ENCODE measurements at places on chromosomes 2 and 18.

- peak; percentile 53 for DNase-seq
Measured at GRCh38 chr2:15142069-15142689, 419.0 kb downstream of the NBAS start.

- no peak for DNase-seq
Measured at GRCh38 chr2:62406573-62407043, 99.4 kb downstream of the TMEM17 start.

DNA sequence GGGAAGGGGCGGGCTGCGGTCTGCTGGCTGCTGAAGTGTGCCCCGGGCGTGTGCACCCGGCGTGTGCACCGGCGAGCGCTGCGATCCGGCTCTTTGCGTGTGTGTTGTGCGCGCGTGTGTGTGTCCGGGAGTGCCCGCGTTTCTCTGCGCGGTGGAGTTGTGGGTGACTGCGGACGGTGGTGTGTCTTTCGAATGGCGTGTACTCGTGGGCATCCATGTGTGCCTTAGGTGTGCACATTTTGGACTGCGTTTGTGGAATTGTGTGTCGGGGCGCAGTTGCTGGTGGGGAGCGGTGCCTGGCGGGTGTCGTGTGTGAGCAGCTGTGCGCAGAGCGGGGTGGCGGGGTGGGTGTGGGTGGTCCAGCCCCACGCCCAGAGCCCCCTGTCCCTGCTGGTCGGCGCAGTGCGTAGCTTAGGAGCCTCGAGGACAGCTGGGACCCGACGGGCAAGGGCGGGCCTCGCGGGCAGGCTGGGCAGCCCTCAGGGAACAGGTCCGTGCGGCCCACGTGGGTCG is 533 bp downstream of the HPCAL1 start:
- peak; percentile 88 for DNase-seq

GRCh38 chr2:113876503-113877387 is 13.1 kb upstream of the ACTR3 start:
- DNase-seq = no peak
